Progenitor cell of endocrine pancreas (in vitro differentiated cells): ENCODE measurements at places on chromosomes 5 and 9.

GRCh38 chr5:94250985-94251384 lies 367.4 kb downstream of the KIAA0825 start:
- no peaks in the 10 kb centered on the region for H3K36me3 ChIP-seq
- peaks cover 35% of the 10 kb centered on the region for H3K27me3 ChIP-seq
- no peak overlapping the region for H3K27ac ChIP-seq
- no peak overlapping the region for H3K4me3 ChIP-seq
- DNase-seq: no peak
- peaks cover 2% of the 10 kb centered on the region for H3K4me1 ChIP-seq

GRCh38 chr9:92058723-92059444 lies 56.3 kb downstream of the SPTLC1 start:
- H3K4me3 ChIP-seq: no peak overlapping the region
- DNase-seq: no peak
- no peaks in the 10 kb centered on the region for H3K4me1 ChIP-seq
- peaks cover 53% of the 10 kb centered on the region for H3K36me3 ChIP-seq
- H3K27ac ChIP-seq: no peak overlapping the region

GRCh38 chr9:121561385-121562222 lies 62.0 kb upstream of the GGTA1 start:
- H3K36me3 ChIP-seq: no peaks in the 10 kb centered on the region
- peaks cover 6% of the 10 kb centered on the region for H3K4me1 ChIP-seq
- H3K27me3 ChIP-seq: peaks cover 15% of the 10 kb centered on the region
- no peak overlapping the region for H3K27ac ChIP-seq
- H3K4me3 ChIP-seq: no peak overlapping the region
- no peak for DNase-seq

DNA sequence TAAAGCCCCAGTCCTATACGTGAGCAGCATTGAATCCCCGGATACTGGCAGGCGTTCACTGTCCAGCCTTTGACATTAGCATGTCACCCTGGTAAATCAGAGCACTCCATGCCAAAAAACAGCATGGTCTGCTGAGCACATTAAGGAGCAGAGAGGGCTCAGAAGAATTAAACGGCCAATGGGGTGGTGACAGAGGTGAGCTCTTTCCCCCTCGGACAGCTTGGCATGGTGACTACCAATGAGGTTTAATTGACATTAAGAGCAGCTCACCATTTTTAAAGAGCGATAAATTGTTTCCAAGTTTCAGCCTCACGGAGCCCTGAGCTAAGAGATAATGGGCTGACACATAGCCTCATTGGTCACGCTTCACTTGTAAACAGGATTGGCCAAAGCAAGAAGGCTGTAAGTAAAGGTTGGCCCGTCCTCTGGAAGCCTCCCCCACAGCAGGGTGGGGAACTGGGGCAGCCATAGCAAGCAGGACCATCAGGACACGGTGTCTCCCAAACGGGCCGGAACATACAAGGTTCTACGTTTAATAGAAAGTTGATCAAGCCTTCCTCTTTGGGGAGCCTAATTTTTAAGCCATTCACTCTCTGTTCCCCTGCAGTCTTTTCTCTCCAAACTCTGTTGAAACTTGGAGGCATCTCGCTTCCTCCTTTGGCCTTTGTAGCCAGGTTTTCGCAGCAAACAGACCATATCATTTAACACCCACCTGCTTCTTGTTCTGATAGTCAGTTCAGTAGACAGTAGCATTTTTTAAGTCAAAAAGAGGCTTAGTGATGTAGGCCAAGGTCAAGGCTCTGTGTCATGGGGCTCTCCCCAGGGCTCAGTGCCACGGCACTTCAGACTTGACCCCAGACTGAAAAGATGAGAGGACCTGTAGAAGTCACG lies 25.9 kb downstream of the QRFP start:
- DNase-seq: no peak
- H3K27ac ChIP-seq: no peak overlapping the region
- no peaks in the 10 kb centered on the region for H3K27me3 ChIP-seq
- H3K36me3 ChIP-seq: peaks cover 29% of the 10 kb centered on the region
- H3K4me3 ChIP-seq: no peak overlapping the region

DNA sequence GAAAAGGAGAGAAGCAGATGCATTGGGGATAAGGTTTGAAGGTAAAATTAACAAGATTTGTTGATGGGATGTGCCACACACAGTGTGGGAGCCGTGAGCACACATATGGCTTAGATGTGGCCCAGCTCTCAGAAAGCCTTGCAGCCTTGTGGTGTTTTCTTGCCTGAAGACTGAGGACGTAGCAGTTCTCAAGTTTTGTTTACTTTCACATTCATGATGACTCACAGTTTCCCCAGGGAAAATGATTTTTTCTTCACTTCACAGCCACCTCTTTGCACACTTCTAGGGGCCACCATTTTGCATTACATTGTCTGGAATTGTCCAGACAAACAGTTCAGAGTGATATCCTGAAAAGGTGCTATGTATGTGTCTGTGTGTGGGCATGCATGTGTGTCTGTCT lies 126.2 kb downstream of the BASP1 start:
- peaks cover 7% of the 10 kb centered on the region for H3K4me1 ChIP-seq
- peak overlapping the region; percentile 25 for H3K27ac ChIP-seq
- DNase-seq: no peak

- no peak overlapping the region for H3K27ac ChIP-seq
- H3K4me1 ChIP-seq: peaks cover 16% of the 10 kb centered on the region
- H3K27me3 ChIP-seq: no peaks in the 10 kb centered on the region
- no peak for DNase-seq
These were observed 11.5 kb upstream of the FBXO38 start for GRCh38 chr5:148372166-148372725.

- DNase-seq: no peak
- peaks cover 25% of the 10 kb centered on the region for H3K4me1 ChIP-seq
- H3K36me3 ChIP-seq: no peaks in the 10 kb centered on the region
- H3K27me3 ChIP-seq: no peaks in the 10 kb centered on the region
- H3K27ac ChIP-seq: no peak overlapping the region
These were observed 15.8 kb downstream of the RICTOR start for GRCh38 chr5:39058178-39058921.

DNA sequence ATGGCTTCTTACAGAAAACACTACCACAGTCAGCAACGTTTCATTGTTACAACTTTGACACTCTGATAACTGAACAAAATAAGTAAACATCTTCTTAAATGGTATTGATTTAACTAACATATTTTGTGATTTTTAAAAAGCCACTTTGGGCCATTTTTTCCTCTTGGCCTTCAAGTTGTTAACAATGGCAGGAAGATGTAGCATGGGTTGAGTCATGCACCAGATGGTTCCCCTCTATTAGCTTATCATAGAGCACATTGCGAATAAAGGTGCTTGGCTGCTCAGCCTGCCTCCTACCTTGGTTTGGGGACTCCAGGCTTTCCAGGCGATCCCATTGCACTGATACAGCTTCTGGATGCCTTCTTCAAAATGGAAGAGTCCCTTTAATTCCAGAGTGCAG lies 24.1 kb upstream of the CER1 start:
- H3K4me1 ChIP-seq: peaks cover 5% of the 10 kb centered on the region
- peaks cover 2% of the 10 kb centered on the region for H3K36me3 ChIP-seq
- no peak overlapping the region for H3K4me3 ChIP-seq
- no peak overlapping the region for H3K27ac ChIP-seq

DNA sequence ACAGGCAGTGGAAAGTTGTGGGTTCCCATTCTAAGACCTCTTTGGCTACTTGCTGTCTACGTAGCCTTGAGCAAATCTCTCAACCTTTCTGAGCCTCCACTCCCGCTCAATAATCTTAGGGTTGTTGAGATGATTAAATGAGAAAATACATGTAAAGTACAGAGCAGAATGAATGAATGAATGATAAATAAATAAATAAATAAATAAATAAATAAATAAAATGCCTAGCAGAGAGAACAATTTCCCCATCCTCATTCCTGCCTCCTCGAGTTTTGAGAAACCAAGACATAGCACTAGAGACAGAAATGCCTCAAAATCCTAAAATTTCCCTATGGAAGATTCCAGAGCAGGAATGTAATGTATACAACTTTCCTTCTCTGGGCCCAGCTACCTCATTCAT lies 128.3 kb upstream of the RAD23B start:
- no peaks in the 10 kb centered on the region for H3K36me3 ChIP-seq
- DNase-seq: no peak
- no peaks in the 10 kb centered on the region for H3K4me1 ChIP-seq
- no peak overlapping the region for H3K4me3 ChIP-seq
- H3K27ac ChIP-seq: no peak overlapping the region

- H3K27me3 ChIP-seq: no peaks in the 10 kb centered on the region
- H3K27ac ChIP-seq: peak overlapping the region; percentile 97
- H3K4me1 ChIP-seq: peaks cover 20% of the 10 kb centered on the region
- peak overlapping the region; percentile 12 for H3K4me3 ChIP-seq
- no peak for DNase-seq
These were observed 5.4 kb upstream of the B4GALT1 start for GRCh38 chr9:33172256-33173238.

DNA sequence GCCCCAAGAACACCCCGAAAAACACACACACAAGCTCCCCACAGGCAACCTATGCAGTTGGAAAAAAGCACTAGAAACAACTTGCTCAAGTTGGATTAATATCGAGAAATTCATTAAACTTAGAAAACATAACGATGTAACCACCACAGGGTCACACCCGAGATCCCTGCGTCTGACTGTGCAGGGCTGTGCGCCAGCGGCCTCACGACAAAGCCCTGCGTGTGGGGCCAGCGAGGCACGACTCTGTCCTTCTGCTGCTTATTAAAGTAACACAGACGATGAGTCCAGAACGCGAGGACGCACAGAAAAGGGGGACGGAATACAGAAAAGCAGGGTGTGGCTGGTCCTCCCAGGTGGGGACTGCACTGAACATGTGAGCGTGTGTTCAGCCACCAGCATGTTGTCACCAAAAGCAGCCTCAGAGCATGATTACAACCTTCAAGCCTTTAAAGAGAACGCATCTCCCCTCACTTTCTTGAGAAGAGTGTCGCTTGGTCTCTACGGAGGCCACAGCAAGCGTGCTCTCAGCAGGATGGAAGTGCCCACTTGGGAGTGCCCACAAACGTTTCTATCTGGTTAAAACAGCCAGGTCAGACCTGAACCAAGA lies 14.4 kb downstream of the SLC12A7 start:
- peak overlapping the region; percentile 46 for H3K4me3 ChIP-seq
- H3K36me3 ChIP-seq: peaks cover 4% of the 10 kb centered on the region
- no peaks in the 10 kb centered on the region for H3K27me3 ChIP-seq
- peak overlapping the region; percentile 12 for H3K27ac ChIP-seq

DNA sequence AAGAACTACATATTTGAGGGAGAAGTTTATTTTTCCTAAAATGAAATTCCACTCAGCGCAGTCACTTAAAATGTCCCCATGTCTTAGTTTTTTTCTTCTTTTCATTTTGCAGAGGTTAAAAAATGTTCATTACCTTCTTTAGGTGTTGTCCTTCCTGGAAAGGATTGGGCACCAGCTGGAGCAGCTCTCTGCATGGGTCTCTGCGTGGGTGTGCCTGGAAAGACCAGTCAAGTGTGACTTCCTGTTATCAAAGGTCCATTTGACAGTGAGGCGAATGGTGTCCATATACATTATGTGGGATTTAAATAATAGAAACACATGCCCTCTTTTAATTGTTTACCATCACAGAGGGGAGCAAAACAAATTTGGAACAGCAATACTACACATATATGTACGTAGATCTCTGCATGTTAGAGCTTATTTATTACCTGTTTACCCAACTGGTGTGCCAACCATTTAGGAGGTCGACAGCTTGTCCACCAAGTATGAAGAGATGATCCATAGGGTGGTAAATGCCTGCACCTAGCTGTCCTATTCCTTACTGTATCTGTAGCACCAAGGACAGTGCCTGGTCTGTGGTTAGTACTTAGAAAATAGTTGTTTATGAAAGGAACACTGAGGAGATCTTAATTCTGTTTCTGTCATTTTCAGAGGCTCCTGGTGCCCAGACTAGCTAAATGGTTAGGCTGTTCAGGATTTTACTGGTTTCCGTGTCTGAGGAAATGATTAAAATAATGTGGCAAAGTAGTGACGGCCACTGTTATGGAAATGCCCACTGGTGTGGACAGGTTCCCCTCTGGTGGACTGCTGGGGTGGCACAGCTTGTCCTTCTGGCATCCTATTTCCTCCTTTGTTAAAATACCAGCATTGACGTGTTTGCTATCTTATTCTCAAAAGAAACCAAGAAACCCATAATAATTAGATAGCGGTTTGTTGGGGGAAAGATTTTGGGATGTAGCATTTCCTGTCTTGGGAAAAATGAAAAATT lies 200.4 kb downstream of the MAST4 start:
- H3K4me1 ChIP-seq: peaks cover 6% of the 10 kb centered on the region
- DNase-seq: no peak
- H3K27ac ChIP-seq: no peak overlapping the region
- no peak overlapping the region for H3K4me3 ChIP-seq

DNA sequence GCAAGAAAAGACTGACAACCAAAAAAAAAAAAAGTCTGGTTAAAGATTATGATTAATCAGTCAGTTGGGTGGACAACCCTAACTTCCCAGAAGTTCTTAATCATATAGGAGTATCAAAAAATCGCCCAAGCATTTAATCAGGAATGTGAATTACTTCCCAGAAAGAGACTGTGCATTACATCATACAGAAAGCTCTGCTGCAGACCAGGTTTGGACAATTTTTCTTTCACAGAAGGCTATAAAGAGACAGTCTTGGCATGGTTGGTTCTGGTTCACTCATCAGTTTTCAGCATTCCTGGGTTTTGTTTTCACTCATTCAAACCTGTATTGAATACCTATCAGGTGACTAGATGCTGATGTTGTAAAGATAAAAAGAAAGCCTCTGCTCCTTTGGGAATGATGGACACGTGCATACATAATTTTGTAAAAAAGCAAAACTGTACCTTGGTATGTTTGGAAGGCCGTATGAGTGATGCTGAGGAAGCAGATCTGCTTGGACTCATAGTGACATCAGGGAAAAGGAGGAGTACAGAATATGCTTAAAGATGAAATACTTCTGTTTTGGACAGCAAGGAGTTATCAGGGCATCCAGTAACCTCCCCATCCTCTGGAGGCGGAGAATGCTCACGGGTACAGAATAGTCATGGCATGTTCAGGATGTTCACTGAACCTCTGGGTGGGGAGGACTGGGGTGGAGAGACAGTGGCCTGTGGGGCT lies 178.4 kb downstream of the GNA14 start:
- no peak overlapping the region for H3K27ac ChIP-seq
- H3K36me3 ChIP-seq: no peaks in the 10 kb centered on the region
- no peak overlapping the region for H3K4me3 ChIP-seq
- no peaks in the 10 kb centered on the region for H3K4me1 ChIP-seq

DNA sequence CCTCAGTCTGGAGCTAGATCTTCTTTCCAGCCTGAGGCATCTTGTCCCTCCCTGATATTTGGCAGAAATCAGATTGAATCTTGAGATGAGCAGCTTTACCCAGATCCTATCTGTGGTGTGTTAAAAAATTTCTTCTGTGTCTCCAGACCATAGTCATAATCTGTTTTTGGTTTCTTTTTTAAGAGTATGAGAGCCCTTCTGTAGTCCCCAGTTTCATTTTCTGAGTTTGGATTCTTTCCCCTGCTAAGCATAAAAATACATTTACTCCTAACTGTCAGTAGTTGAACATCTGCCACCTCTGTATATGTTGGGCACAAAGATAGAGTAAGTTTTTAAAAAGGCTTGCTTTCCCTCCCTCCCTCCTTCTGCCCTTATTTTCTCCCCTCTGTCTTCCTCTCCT lies 137.7 kb downstream of the CNTLN start:
- H3K36me3 ChIP-seq: no peaks in the 10 kb centered on the region
- peaks cover 6% of the 10 kb centered on the region for H3K4me1 ChIP-seq
- H3K4me3 ChIP-seq: no peak overlapping the region
- H3K27me3 ChIP-seq: no peaks in the 10 kb centered on the region
- DNase-seq: no peak
- no peak overlapping the region for H3K27ac ChIP-seq

- DNase-seq: no peak
- no peak overlapping the region for H3K27ac ChIP-seq
- H3K4me3 ChIP-seq: no peak overlapping the region
- no peaks in the 10 kb centered on the region for H3K27me3 ChIP-seq
- H3K36me3 ChIP-seq: peaks cover 6% of the 10 kb centered on the region
These were observed 91.1 kb downstream of the ZNF608 start for GRCh38 chr5:124655251-124655917.

- H3K27ac ChIP-seq: no peak overlapping the region
- H3K4me1 ChIP-seq: peaks cover 11% of the 10 kb centered on the region
- DNase-seq: no peak
- H3K27me3 ChIP-seq: no peaks in the 10 kb centered on the region
These were observed 25.9 kb downstream of the STOM start for GRCh38 chr9:121344184-121344583.
